NCI-H345 (cell line): ENCODE measurements at places on chromosomes 2 and 18.
A peak's percentile ranks its signal among the peaks of the same experiment; 100 is the strongest.

DNA sequence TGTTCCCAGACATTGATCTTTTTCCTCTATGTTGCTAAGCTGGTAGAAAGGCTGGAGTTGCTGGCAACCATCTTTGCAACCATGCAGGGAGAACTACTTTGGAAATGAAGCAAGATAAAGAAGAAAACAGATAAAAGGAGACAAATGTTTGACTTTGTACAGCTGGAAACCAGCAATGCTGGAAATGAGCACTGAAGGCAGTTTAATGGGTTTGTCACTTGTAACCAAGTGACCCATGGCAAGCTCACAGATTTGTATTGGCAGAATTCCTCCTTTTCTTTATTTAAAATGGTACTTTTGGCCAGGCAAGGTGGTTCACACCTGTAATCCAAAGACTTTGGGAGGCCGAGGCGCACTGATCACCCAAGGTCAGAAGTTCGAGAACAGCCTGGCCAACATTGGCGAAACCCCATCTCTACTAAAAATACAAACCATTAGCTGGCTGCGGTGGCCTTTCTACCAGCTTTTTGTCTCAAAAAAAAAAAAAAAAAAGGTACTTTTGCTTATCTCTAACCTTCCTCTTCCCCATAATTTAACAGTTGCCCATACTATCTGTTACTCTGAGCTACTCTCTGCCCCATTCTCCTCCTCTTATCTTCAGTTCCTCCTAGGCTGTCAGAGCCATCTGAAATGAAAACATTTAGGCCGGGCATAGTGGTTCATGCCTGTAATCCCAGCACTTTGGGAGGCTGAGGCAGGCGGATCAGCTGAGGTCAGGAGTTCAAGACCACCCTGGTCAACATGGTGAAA lies 2.0 kb upstream of the BOLA3 start:
- DNase-seq = no peak

GRCh38 chr18:830315-830901 lies 18.4 kb upstream of the YES1 start:
- peak; percentile 15 for DNase-seq

GRCh38 chr2:107740300-107740699 lies 86.4 kb upstream of the RGPD4 start:
- DNase-seq = no peak

GRCh38 chr2:205650450-205650849 lies 31.9 kb upstream of the NRP2 start:
- no peak for DNase-seq

DNA sequence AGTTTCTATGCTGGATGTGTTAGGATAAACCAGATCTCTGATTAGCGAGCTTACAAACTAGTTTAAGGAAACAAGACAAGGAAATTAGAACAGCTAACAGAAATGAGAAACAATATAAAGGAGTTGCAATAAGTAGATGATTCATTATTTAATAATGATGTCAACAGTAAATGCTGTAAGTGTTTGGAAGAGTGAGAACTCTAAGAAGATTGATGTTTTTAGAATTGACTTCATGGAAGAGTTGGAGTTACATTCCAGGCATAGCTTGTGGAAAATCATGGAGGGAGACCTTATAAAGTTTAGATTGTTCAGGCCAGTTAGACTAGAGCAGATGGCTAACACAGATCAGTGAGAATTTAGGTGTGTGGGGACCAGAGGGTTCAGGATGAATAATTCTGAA lies 32.6 kb downstream of the PPP1R1C start:
- DNase-seq = no peak

- DNase-seq = no peak
Measured at GRCh38 chr2:64697297-64698176, 43.8 kb upstream of the SERTAD2 start.
